Activated CD4-positive, alpha-beta memory T cell treated with anti-CD3 and anti-CD28 coated beads for 36 hours (primary cell): ENCODE measurements at places on chromosomes 2 and 18.

GRCh38 chr18:45749918-45750689 is 26.1 kb downstream of the SLC14A1 start:
- no peak for DNase-seq

DNA sequence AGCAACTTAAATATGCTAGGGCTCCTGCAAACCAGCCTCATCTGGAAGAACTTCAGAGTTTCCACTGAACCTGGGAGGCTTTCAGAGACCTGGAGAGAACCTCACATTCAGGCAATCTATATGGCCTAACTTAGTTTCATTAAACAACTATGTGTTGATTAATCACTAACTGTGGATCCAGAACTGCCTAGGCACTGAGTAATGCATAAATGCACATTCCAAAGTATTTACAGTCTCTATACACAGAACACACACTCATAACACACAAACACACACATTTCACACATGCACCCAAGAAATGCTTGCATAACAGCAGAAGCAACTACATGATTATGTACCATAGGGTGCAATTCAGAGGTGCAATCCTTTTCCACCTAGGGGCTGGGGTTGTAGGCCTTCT is 552.8 kb downstream of the BCL11A start:
- no peak for DNase-seq

DNA sequence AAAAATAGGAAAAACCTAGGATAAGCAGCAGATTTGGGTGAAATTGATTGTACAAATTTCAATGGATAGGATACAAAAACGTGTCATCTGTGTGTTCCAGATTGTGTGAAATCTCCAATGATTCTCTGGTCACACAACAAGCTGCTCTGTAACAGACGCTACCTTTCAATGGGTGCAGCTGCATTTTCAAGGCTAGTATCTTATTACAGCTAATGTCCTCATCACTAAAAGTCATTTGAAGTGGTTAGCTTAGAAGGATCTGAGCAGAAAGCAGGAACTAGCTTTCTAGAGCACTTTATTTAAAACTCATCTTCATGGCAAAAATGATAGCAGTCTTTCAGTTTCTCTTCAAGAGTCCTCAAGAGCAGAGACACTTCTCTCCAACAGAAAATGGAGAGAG is 364.6 kb downstream of the LRP1B start:
- no peak for DNase-seq

GRCh38 chr2:170509452-170510193 is 205.5 kb upstream of the SP5 start:
- peak; percentile 39 for DNase-seq

- no peak for DNase-seq
Observed at GRCh38 chr2:9217838-9218770, 11.5 kb downstream of the ASAP2 start.

DNA sequence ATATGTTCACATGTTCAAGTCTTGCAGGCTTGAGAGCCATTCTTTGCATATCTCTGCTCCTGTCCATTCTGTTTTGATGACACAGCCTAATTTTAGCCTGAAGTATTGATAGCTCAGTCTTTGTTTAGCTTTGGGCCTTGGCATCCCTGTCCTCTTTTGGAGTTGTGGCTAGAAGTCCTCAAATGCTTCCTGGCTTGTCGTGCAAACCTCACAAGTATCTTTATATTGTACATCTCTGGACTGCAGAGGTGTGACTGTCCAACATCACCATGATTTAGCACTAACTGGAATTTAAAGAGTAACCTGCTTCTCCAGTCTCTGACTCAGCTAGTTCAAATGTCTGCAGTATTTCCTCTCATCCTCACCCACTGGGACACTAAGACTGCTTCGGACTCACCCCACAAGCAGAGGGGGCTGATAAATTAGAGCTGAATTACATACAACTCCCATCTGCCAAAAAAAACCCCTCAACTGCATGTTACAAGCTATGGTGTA is 11.7 kb downstream of the PFN4 start:
- no peak for DNase-seq
